Fibroblast of skin of scalp (primary cell): ENCODE measurements at places on chromosomes 3 and 15.

DNA sequence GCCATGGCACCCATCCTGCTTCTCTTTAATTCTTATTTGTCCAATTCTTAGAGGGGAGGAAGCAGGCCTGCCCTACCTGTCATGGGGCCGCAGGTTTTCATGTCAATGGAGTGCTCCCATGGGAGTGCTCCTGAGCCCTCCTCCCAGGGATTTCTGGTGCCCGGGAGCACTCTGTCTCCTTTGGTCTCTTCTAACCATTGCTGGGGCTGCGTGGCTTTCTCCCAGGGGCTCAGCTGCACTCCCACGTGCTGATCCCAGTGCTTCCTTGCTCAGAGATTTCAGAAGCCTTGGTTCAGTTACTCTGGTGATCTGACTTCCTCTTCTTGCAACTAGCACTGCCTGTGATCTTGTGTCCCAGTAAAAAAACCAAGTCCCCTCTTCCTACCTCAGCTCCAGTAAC lies 68.0 kb upstream of the ARL8B start:
- no peak for DNase-seq

GRCh38 chr3:158158969-158159368 lies 49.1 kb downstream of the RSRC1 start:
- no peak for DNase-seq

GRCh38 chr3:61809879-61810278 lies 248.5 kb downstream of the PTPRG start:
- DNase-seq: no peak

DNA sequence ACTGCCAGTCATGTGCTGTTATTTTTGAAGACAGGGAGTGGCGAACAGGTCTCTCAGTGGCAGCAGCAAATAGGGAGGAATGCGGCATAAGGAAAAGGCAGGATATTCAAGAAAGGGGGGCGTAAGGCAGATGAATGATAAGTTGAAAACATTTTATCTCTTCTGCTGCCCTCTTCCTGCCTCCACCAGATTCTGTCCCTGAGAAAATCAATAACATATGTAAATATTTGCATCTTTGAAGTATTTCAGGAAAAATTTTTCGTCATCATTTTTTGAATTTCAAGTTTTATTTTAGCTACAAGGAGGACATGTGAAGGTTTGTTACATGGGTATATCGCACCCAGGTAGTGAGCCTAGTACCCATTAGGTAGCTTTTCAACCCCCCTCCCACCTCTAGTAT lies 616.7 kb downstream of the MCTP2 start:
- no peak for DNase-seq
